Epithelial cell of esophagus (primary cell): ENCODE measurements at places on chromosomes 2 and 18.

DNA sequence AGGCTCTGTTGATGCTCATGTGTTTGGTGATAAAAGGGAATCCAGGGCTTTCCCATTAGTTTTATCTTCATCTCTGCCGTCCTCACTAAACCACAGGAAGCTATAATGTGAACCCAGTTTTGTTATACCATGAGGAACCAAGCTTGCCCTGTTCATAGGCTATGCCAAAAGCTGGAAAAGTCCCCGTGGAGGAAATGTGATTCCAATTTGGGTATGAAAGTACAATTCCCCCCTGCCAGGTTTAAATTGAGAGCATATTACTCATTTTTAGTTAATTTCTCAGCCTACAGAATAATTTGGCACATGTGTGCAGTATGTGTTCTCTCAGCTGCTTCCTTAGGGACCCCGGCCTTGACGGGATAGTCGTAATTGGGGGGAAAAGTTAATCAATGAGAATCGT lies 327.4 kb downstream of the RND3 start:
- no peak for DNase-seq

- no peak for DNase-seq
Observed at GRCh38 chr2:105597806-105598803, 146.6 kb upstream of the NCK2 start.

DNA sequence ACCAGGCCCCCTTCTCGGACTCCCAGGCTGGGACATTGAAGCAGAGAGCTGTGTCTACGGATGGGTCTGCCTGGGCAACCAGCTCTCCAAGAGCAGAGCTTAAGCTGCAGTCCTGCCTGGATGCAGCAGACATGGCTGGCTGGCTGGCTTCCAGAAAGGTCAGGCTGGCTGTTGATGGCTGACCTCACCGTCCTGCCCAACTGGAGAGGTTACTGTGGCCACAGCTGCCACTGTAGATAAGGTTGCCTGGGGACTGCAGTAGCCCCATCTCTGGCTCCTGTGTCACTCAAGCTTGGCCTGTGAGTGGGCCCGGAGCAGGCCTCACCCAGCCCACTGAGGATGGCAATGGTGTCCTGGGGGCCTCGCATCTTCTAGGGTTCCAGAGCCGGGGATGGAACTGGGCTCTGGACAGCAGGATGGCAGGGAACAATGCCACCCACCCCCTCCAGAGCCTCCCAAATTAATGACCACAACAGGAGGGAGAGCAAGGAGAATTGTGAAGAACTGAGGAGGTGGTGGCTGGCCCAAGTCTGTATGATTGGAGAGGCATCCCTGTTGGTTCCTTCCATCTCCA lies 37.0 kb upstream of the FOSL2 start:
- no peak for DNase-seq

GRCh38 chr2:201882353-201883090 lies 76.2 kb downstream of the CDK15 start:
- DNase-seq, result no peak

DNA sequence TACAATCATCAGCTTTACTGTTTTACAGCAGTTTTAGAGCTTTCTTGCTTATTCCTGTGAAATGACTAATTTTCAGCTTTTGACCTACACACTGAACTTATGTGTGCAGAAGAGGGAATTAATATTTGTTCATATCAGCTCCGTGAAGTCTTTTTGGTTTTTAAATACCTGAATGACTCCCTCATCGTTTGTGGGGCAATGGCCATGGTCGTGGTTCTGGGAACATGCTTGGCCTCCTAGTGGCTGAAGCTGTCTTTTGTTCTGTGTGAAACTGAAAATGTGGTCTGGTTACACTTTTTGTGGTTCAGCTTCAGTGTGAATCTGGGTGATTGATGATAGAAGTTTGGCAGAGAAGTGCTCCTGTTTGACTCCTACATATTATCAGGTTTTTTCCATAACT lies 408.1 kb downstream of the THSD7B start:
- peak; percentile 84 for DNase-seq

GRCh38 chr2:96688649-96689430 lies 46.3 kb downstream of the FER1L5 start:
- no peak for DNase-seq

- peak; percentile 60 for DNase-seq
Observed at GRCh38 chr2:42923580-42924417, 131.4 kb upstream of the HAAO start.

- no peak for DNase-seq
Observed at GRCh38 chr2:113278073-113278741, 514 bp downstream of the PAX8 start.

DNA sequence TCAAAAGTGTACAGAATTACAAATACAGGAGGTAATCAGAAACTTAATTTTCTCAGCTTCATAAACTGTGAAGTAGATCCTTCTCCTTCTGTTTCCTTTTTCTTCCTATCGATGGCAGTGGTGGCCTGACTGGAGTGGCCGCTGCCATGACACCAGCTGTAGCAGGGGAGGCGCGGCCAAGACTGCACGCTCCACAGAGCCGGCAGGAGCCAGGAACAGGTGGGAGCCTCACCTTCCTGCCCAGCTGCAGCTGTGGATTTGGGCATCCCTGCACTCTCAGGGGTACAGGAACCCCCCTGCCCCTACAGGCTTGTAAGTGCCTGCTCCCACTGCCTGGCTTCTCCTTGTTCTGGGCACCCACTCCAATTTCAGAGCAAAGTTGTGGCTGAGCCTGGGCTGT lies 76.1 kb downstream of the EPB41L3 start:
- no peak for DNase-seq

GRCh38 chr2:43052204-43052943 lies 174.0 kb downstream of the ZFP36L2 start:
- DNase-seq, result peak; percentile 81

DNA sequence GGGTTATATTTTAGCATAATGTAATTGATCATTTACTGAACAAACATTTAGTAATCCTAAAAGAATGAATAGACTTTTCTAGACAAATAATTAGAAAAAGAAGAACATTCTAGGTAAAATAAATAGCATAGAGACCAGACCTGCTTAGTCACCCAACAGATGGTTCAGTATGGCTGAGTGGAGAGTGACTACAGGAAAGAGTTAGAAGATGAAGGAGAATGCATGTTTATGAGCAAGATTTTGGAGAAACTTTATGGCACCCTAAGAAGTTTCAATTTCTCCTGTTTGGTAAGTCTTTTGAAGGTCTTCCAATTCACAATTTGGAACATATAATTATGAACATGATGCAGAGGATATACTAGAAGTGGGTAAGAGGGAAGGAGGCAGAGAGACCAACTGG lies 32.9 kb downstream of the FAP start:
- no peak for DNase-seq

GRCh38 chr2:15447381-15447780 lies 113.8 kb downstream of the NBAS start:
- no peak for DNase-seq

DNA sequence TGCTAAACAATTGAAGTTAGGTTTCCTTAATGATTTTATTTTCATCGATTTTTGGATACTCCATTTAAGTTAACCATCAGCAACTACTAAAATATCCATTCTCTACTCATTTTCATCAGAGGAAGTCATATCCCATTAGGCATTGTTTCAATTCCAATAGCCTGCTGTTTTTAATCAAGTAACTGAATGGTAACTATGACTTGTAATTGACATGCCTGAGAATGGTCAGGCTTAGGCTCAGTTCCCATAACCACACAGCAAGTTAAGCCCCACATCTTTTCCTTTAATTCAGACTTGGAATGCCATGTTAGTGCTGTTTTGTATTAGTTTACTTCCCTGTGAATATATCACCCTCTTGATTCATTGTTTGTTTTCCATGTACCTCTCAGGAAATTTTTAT lies 398.8 kb downstream of the ARHGAP15 start:
- no peak for DNase-seq

GRCh38 chr2:219556413-219556812 lies 12.6 kb downstream of the TMEM198 start:
- DNase-seq, result no peak

- DNase-seq, result peak; percentile 51
Observed at GRCh38 chr2:152611458-152612231, 105.6 kb downstream of the PRPF40A start.
